ENCODE measurements at places on chromosomes 1 and 21.

GRCh38 chr1:195096051-195096521 is 1512.2 kb downstream of the KCNT2 start:
- no peak for DNase-seq

DNA sequence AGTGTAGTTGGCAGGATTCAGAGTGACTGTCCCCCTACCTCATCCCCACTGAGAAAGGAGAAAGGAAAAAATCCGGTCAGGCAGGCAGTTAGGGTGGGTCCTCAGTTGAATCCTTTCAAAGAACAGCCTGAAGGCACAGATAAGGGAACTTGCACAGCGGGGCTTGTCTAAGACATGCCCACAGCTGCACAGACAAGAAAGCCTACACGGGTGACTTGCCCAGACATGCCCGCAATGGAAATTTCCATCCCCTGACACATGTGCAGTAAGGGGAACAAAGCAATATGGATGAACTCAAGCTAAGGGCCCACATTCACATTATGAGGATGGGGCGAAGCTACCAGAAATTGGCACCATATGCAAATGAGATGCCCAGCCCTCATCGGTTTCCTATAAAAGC is 82.5 kb downstream of the DESI2 start:
- DNase-seq = no peak

DNA sequence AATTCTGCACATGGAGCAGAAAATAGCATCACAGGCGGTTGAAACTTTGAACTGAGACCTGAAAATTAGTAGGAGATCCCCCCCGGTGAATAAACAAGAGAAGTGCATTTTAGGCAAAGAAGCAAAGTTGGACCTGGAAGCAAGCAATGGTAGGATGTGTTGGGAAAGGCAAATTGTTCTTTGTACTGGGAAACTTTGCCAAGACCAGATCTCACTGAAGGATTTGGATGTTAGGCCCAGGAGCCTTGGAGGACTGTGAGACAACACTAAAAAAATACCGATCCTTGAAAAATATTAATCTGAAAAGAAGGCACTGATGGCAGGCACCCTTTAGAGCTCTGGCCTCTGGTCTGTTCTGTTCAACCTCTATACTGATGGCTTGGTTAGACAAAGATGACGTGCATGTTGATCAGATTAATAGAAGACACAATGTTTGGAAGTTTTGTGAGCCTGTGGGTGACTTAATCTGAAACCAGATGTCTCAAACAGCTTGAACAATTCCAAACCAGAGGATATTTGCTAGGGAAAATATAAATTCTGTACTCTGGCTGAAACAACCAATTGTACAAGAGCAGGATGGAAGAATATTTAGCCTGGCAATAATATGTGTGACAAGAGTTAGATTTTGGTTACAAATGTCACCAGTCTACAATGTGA is 108.4 kb downstream of the ROR1 start:
- no peak for DNase-seq

- DNase-seq = no peak
Observed at GRCh38 chr1:109912873-109913272, 2.2 kb downstream of the CSF1 start.

DNA sequence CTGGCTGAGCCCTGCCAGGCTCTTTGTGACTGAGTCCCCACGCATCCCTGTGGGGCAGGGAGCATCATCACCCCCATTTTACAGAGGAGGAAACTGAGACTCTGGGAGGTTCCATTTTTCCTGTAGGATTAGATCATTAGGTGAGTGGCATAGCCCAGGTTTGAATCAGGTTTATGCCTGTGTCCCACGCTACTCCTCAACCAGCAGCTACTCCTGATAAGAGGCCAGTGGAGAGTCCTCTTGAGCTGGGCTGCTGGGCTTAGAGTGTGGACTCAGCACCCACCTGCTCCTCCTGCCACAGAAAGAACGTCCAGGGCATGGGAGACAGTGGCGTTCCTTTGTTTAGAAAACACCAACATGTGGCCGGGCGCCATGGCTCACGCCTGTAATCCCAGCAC is 30.7 kb downstream of the TNFRSF1B start:
- DNase-seq = no peak

DNA sequence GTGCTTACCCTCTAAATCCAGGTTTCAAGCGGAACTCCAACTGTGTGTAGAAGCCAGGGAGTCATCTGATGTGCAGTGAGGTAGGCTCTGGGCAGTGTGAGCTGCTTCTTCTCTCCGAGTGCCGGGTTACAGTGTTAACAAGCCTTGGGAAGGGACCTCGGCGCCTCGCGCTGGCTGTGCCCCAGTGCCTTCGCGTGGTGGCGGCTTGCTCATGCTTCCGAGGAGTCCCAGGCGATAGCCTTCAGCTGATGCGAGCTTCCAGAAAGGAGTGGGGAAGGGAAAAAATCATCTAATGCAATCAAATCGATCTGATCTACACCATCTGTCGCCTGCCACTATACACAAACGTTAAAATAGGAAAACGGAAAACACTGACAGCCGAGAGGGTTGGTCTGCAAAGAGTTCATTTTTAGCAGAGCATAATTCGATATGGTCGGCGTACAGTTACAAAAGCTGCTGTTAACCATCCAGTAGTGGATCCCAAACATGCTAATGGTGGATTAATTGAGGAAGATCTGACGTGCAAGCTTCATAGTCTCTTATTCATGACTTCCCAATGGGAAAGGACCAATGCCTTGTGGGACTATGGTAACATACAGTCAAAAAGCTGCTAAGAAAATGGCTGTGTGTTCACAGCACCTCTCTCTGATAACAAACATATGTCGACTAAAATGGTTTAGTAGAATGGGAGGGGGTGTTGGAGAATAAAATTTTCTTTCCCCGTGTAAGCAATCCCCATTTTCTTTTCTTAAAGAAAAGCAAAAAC is 128.7 kb upstream of the DPYD start:
- DNase-seq = no peak

GRCh38 chr21:39712976-39713375 is 32.0 kb upstream of the IGSF5 start:
- no peak for DNase-seq

GRCh38 chr1:171140401-171140800 is 44.7 kb upstream of the FMO2 start:
- DNase-seq = no peak

- no peak for DNase-seq
Observed at GRCh38 chr1:81634294-81634693, 166.4 kb upstream of the ADGRL2 start.

DNA sequence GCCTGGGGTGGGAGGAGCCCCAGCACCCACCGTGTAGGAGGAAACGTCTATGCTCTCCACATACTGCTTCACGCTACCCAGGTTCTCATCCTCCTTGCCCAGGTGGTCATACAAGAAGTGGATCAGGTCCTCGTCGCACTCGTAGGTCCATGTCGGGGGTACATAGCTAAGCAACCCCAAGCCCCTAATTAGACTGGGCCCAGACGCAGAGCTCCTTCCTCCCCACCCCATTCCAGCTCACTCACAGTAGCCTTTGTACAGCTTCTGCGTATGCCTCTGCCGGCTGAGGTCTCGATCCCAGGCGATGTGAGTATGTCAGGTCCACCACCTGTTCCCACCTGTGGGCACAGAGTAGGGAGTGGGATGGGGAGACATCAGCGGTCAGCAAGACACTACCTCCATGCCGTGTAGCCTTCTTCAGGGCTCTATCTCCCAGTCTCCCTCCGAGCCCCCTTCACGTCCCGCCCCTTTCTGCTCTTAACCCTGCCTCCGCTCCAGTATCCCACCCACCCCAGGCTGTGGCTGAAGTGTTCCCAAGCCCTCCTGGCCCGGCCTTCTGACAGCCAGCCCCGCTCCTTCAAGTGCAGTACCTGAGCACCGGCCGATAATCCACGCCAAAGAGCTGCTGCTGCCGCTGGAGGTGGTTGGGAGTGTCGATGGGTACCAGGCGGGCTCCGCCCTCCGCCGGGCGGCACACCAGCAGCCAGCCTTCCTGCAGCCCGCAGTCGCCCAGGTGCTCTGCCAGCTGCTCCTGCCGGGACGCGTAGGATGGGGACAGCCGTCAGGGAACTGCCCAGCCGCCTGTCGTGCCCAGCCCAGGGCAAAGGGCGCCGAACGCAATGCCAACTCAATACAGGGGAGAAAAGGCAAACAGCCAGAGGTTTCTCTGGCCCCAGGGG is 919 bp downstream of the HECTD3 start:
- DNase-seq = peak; percentile 19

Measured in stimulated activated naive CD4-positive, alpha-beta T cell (primary cell).